IPS DF 19.7 (cell line): ENCODE measurements at places on chromosomes 13 and 19.

GRCh38 chr13:95039415-95039814, 261.8 kb downstream of the ABCC4 start:
- DNase-seq, result no peak

DNA sequence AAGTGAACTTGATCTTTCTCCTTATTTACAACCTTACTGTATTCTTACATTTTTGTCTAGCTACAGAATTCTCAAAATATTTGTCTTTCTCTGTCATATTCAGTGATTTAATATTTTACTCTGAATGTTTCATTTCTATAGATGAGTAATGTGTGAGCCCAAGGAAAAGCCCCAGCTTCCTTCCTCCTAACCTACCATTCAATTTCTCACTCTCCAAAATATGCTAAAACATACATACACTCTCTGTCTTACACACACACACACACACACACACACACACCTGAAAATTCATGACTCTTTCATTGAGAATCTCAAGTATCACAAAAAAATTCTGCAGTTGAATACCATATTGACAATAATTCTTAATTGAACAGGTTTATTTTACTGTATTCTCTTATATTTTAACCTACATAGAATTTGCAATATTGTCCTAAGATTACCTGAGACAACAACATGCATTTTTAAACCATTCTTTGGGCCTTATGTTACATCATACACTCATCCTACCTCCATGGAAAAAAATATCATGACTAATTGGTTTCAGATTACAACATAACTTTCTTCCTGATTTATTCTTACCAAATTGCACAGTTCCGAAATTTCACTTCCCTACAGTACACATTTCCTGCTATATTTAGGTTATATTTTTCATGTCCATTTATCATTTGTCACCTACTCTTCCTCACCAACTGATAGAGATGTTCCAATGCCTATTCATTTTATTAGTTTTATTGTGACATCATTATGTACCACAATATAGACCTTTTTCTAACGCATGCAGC, 1965.6 kb upstream of the PCDH20 start:
- DNase-seq, result no peak

- no peak for DNase-seq
Measured at GRCh38 chr13:105805892-105806627, 729.4 kb downstream of the EFNB2 start.

DNA sequence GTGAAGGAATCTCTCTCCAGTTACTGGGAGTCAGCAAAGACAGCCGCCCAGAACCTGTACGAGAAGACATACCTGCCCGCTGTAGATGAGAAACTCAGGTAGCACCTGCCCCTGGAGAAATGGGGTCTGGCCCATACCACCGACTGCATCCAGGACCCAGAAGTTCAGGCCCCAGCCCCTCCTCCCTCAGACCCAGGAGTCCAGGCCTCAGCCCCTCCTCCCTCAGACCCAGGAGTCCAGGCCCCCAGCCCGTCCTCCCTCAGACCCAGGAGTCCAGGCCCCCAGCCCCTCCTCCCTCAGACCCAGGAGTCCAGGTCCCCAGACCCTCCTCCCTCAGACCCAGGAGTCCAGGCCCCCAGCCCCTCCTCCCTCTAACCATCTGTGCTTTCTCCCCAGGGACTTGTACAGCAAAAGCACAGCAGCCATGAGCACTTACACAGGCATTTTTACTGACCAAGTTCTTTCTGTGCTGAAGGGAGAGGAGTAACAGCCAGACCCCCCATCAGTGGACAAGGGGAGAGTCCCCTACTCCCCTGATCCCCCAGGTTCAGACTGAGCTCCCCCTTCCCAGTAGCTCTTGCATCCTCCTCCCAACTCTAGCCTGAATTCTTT, 3.0 kb downstream of the APOC2 start:
- DNase-seq, result no peak

- no peak for DNase-seq
Measured at GRCh38 chr19:32890326-32890725, 20.8 kb upstream of the SLC7A9 start.

- no peak for DNase-seq
Measured at GRCh38 chr19:38145623-38146022, 78.4 kb downstream of the DPF1 start.

GRCh38 chr19:15866636-15867035, 31.2 kb downstream of the CYP4F2 start:
- no peak for DNase-seq

DNA sequence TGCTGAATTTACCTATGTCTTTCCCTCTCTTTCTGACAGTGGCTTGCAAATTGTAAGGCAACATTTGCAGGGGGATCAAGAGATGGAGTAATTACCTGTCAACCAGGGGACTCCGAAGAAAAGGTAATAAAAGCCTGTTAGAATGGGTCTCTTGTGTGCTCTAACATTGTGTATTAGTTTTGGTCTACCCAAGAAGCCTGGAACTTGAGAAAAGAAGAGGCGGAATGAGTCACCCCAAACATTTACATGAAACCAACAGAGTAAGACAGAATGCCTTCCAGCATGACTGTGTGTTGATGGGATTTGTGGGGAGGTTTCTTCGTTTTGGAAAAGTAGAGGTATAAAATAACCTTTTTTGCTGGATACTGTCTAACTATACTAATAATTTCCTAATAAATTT, 36.7 kb downstream of the ZAR1L start:
- DNase-seq, result no peak

GRCh38 chr19:41913538-41914423, 14.5 kb downstream of the ERFL start:
- DNase-seq, result no peak

DNA sequence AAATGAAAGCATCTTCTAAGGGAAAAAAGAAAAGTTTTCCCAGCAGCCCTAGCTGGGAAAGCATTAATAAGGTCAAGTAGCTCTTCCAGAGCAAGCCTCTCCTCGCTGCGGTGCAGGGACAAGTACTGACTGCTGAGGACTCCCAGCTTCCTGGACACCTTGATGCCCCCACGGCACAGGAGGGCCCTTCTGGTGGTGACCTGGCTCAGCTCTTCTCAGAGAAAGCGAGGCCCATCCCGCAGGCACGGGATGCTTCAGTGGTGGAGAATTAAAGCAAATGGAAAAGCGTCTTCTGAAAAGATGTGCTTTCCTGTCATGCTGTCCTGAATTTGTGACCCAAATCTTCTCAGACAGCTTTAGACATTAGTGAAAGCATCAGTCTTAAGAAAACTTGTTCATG, 38.8 kb upstream of the LATS2 start:
- no peak for DNase-seq

DNA sequence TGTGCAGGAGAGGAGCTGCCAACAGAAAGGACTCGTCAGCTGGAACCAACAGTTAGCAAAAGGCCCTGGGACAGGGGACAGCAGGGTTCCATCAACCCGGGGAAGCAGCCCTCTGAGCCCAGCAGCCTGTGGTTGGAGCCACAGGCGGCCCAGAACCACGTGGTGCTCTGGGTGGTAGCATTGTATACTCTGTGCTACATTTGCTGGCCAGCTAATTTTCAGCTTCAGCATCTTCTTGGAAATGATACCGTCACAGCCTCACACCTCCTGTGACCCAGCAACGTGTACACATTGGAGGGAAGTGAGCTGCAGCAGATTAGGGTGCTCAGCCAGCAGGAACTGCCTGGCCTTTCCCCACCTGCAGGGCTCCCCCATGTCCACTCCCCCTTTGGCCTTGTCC, 13.1 kb upstream of the MTIF3 start:
- DNase-seq, result no peak

DNA sequence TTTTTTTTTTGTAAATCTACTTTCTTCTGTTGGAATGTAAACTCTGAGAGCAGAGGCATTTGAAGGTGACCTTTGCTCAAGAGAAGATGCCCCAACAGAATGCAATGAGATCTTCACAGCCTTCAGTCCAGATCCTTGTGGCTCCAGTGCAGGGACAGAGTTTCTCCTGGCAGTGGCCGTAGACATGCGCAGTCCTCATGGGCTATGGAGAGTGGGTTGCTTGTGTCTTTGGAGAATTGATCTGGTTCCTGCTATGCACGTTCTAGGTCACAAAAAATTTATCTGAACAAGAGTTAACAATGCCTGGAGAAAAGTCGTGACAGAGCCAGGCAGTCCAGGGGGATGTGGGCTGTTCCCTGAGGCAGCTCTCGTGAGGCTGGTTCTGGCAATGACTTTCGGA, 30.1 kb downstream of the TMEM255B start:
- no peak for DNase-seq

DNA sequence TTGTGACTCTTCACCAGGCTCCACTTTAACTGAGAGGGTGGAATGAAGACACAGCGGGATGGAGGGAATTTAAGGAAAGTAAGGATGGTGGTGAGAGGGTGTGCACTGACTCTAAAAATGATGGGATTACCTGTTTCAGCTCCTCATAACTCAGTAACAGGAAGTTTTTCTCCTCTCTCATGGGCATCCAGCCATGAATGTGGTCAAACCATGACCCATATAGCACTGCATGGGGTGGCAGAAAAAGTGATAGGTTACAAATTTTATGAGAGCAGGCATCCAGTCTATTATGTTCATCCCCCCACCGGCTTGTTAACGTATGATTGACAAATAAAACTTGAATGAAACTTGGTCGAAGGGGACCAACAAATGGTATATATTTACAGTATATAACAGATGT, 7.2 kb downstream of the SULT2A1 start:
- no peak for DNase-seq

DNA sequence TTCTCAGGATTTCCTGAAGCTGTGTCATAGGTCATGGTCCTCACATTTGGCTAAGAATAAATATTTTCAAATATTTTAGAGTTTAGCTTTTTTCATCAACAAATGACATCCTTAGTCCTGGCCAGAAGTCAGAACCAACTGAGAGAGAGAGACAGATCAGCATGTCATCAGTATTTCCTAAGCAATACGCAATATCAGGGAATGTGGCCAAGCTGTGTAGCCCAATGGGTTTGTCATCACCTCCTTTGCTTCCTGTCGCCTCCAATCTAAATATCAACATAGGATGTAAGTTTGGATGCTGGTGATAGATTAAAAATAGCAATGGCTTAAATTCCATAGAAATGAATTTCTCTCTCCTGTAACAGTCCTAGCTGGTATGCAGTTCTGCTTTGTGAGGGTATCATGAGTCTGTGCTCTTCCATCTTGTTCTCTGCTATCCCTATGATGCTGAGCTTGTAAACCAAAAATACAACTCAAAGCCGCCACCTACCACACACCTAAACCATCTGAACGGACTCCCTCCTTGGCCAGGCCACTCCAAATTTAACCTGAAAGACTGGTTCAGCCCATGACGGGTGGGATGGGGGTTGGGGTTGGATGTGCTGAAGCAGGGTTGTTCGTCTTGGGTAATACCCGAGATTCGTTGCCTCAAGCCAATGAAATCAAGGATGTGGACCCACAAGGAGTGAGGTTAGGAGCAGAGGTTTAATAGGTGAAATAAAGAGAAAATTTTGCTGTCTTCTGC, 10.0 kb upstream of the IGSF23 start:
- no peak for DNase-seq

DNA sequence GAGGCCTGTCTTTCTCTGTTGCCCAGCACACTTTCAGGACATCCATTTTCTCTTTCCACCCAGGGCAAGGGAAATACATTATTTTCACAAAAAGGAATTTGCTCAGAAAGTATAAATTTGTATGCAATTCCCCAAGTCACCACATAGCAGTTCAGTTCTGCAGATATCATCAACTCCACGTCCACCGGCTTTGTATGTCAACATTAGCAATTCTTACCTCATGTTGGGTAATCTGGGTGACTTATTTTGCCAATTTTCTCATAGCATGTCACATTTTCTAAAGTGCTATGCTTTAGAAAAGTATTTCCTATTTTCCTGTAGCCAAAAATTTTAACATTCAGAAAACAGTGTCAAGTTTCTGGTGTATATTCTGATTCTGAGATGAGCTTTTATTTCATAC, 501.8 kb downstream of the EFNB2 start:
- no peak for DNase-seq

DNA sequence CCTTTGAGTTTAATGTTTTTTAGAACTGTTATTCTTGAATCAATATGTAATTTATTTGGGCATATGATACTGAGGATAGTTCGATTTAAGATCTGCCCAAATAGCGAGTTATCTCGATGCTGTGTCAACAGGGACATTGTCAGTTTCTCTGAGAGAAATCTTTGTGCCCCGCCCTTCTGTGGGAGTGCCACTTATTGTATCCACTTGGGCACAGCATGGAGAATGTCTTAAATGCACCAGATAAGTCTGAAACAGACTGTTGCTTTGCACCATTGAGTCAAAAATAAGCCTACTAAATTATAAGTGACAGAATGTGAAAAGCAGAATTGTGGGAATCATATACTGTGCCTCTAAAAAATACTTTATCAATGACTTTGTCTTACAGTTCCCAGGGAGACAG, 45.6 kb downstream of the RNASEH2B start:
- no peak for DNase-seq

DNA sequence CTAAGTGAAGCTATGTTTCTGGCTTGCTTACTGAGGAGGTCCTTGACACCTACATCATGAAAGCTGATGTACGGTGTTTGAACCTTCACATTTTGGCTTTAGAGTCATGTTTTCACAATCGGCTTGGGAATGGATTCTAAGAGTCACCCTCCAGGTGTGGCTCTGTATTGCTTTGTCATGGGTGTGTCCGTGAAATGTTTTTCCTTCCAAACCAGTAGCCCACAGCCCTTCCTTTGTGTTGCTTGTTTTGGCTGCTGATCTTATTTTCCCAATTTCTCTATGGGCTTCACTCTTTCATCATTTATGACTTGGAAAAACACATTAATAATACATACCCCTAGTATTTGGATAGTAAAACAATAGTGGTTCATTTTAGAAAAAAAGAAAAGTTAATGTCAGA, 240.6 kb downstream of the GGACT start:
- DNase-seq, result no peak

DNA sequence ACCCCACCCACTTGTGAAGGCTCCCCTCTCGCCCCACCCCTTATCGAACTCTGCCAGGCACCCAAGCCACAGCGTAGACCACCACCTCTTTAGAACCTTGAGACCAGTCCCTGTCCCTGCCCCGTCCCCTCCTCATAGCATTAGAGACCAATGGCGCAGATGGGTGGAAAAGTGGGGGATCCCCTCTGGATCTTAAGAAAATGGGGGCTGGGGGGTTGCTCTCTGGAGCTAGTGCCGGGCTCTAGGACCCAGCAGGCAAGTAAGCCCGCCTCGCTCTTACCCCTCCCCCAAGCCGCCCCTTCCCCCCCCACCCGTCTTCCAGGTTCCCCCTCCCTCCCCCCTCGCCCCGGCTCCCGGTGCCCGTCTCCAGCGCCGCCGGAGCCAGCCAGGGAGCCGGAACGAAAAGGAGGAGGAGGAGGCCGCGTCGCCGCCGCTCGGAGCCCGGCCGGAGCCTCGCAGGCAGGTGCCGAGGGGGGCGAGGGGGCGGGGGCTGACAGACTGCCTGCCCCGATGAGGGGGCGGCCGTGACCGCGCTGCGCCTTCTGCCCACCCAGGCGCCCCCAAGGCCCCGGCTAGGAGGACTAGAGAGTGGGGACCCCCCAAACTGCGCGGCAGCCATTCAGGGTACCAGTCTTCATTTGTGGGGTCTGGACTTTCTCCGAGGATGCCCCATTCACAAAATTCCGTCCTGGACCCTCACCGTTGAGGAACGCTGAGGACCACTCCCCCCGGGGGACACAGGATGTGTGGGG, at the start of gene SPRED3:
Gene SPRED3, plus strand, starts transcription at position 349 of the 752 bp plus-strand sequence. CDS start 1,606 bp downstream, outside the sequence.
- DNase-seq, result no peak

GRCh38 chr13:98419786-98420553, 156.9 kb downstream of the STK24 start:
- no peak for DNase-seq
